Mesendoderm (in vitro differentiated cells): ENCODE measurements at places on chromosomes 16 and 17.

DNA sequence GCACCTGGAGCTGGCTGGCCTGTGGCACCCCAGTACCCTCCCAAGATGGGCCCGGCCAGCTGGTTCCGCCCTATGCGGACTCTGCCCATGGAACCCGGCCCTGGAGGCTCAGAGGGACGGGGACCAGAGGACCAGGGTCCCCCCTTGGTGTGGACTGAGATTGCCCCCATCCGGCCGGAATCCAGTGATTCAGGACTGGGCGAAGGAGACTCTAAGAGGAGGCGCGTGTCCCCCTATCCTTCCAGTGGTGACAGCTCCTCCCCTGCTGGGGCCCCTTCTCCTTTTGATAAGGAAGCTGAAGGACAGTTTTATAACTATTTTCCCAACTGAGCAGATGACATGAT is 12.0 kb downstream of the TBX21 start:
- DNase-seq = no peak

DNA sequence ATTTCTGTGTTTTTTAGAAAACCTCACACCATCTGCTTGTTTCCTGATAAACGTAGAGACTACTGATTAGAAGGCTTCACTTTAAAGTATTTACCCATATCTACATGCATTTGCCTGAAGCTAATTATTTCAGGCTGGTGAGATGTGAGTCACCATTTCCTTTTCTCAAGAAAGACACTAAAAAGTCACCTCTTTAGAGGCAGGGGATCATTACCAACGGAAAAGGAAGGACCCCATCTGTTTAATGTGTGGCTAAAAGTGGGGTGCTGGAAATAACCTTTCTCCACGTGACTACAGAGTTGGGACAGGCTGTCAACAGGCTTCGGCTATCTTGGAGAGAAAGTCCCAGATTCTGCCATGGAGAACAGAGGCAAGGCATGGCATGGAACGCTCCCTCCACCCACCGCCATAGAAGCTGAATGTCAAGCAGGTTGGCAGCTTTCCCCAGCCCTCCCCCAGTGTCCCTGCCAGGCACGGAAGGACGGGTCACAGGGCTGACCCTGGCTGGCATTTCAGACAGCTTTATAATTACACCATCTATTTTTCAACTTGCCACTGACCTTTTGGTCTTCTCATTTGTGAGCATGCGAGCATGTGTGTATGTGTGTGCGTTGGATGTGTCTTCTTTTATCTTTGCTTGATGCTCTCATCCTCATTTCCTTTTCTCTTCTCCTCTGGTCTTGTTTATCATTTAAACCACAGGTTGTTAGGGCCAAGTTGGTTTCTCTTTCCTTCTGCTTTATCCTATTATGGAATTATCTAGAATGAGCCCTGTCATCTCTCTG is 157.0 kb downstream of the CPPED1 start:
- DNase-seq = peak; percentile 75

- peak; percentile 23 for DNase-seq
Measured at GRCh38 chr17:81210868-81211267, 11.9 kb downstream of the CEP131 start.

DNA sequence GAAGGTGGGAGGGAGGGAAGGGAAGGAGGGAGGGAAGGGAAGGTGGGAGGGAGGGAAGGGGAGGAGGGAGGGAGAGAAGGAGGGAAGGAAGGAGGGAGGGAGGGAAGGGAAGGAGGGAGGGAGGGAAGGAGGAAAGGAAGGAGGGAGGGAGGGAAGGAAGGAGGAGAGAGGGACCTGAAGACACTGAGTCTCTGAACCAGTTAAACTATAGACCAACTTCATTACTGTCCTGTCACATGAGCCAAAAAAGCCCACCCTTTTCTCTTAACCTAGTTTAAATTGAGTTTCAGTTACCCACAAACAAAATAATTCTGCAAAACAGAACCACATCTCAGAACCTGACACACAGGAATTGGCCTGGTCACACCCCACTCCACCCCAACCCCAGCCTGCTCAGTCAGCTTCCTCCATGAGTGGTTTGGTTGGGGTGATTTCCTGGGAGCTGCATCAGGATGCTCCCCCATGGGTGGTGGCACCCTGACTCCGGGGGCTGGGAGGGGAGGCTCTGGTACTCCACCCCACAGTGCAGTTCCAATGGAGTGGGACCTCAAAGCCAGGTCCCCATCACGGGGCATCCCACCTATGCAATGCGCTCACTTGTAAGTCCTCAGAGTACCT is 4.7 kb upstream of the PRR29 start:
- no peak for DNase-seq

DNA sequence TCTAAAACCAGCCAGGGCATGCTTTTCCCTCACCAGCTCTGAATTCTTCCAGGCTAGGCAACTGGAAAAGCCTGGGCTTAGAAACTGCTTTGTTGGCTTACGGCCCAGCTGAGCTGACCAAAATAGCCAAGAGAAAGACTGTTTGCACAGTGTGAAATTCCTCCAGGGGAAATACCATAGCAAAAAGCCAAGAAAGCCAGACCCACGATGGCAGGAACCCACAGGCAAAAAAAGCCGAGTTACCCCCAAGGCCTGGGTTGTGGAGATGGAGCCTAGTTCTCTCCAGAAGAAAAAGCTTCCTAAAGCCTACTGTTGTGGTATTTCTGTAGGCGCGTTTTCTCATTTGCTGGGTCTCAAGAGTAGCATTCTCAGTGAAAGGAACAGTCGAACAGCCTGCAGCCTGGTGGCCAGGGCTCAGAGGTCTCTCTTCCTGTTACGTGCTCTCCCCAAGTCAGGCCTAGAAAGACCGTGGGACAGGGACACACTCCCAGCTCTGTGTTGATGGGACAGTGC is 9.2 kb downstream of the SP2 start:
- DNase-seq = peak; percentile 56

DNA sequence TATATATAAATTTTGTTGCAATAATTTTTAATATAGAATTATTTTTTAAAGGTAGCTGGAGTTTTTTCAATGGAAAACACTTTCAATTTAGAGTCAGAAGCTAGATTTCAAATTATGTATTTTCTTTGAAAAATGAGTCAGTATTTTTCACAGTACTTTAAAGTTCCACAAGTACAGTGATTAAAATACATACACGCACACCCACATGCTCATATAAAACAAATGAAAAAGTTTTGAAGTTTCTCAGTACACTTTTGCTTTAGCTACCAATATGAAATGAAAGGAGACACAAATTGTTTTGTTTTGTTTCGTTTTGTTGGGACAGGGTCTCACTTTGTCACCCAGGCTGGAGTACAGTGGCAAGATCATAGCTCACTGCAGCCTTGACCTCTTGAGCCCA is 98.6 kb downstream of the CYB561 start:
- no peak for DNase-seq

DNA sequence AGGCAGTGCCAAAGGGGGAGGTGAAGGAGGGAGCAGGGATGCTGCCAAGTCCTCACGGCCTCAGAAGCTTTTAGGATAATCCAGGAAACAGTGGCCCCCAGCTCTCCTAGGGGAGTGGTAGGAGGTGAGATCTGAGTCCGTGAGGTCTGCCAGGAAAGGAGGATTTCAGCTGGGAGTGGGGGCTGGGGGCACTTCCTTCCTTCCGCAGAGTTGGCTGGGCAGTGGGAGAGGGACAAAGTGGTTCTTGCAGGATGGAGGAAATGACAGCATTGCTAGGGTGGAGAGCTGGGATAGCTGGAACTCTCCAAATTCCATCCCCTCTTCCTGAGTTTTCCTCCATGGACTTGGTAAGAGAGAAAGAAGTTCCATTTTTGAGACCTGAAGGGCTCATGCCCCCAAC is 4.8 kb upstream of the SP6 start:
- DNase-seq = peak; percentile 67

- DNase-seq = no peak
Measured at GRCh38 chr17:73022694-73023093, 69.8 kb downstream of the SLC39A11 start.

DNA sequence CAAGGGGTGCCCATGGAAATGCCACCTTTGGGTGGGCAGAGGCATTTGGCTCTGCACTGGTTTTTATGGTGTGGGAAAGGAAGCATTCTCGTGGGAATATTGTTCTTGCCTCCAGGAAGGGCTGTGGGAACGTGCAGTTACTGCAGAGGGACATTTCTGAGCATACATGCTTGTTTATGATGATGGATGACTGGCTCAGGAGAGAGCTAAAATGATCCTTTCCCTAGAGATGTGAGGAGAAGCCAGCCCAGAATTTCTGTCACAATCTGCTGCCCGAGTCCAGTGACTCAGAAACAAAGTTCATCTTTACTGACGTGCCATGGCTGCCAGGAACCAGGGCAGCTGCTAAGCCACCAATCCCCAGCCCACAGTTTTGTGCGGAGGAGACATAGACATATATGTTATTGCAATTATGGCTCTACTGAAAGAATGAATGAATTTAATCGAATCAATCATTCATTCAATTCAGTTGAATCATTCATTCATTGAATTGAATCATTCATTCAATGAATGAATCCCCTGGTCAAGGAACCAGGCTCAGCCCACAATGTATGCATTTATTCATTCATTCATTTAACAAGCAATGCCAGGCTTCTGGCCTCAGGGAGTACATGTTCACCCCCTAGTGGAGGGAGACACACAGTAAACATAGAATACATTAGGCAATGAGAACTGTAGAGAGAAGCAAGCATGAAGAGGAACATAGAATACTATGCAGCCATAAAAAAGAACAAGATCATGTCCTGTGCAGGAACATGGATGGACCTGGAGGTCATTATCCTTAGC is 414.4 kb upstream of the HSBP1 start:
- peak; percentile 30 for DNase-seq

GRCh38 chr17:9291912-9292560 is 270.7 kb downstream of the NTN1 start:
- peak; percentile 35 for DNase-seq

DNA sequence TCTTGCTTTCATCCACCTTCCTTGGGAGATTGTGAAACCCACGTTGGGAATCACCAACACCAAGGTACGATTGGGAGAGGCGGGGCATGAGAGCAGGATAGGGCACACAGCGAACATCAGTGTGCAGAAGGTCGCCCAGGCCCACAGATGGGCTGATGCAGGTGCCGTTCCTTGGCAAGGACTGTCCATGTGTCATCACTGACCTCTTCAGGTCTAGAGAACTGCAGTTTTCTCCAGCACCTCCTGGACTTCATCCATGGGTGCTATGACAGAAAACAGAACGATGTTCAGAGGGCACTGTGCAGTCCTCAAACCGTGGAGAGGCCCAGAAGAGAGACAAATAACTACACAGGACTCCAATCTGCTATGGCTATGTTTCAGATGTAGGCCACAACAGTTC is 23.9 kb upstream of the TAT start:
- DNase-seq = no peak
